Smooth muscle cell of trachea (primary cell): ENCODE measurements at places on chromosomes 12 and 14. TPM values are rescaled to one million over a fixed set of nuclear protein-coding genes. Genes with fewer than 3 reads are reported as not detected.

BAG5 gene
- total RNA-seq = 24.3 and 24.4 TPM in 2 replicates

SMOC1 gene
- total RNA-seq = 0.17 and 1.7 TPM in 2 replicates

GALC gene
- 19.1 and 19.8 TPM in 2 replicates for total RNA-seq

PAH gene
- total RNA-seq = not detected in 2 replicates

KCNC2 gene
- not detected in 2 replicates for total RNA-seq

TAS2R30 gene
- total RNA-seq = 3.6 and 9.0 TPM in 2 replicates

DPF3 gene
- 7.9 and 13.9 TPM in 2 replicates for total RNA-seq

KDM5A gene
- 63.8 and 71.4 TPM in 2 replicates for total RNA-seq

SVOP gene
- total RNA-seq = not detected in 2 replicates

ADSS1 gene
- total RNA-seq = 2.5 and 7.1 TPM in 2 replicates
